ENCODE measurements at places on chromosomes 2 and 18.

- no peak for DNase-seq
These were observed 63.4 kb upstream of the CHRNA1 start for GRCh38 chr2:174827371-174828369.

GRCh38 chr2:9494081-9494480 is 19.7 kb downstream of the IAH1 start:
- no peak for DNase-seq

DNA sequence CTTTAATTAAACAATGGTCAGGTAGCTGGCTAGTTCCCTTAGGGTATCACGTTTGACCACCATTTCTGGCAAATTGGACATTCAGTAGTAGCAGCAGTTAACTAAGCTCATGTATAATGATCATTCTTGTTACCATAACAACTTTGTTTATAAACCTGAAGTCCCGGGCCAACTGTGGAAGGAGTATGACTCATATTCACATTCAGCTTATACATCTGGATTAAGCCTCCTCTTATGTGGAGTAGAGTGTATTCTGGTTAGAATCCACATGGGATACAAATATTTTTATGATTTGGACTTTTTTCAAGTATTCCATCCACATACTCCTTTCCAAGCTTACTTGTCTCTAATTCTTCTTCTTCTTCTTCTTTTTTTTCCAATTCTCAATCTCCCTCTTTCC is 70.3 kb upstream of the ZSWIM2 start:
- DNase-seq = peak; percentile 54

DNA sequence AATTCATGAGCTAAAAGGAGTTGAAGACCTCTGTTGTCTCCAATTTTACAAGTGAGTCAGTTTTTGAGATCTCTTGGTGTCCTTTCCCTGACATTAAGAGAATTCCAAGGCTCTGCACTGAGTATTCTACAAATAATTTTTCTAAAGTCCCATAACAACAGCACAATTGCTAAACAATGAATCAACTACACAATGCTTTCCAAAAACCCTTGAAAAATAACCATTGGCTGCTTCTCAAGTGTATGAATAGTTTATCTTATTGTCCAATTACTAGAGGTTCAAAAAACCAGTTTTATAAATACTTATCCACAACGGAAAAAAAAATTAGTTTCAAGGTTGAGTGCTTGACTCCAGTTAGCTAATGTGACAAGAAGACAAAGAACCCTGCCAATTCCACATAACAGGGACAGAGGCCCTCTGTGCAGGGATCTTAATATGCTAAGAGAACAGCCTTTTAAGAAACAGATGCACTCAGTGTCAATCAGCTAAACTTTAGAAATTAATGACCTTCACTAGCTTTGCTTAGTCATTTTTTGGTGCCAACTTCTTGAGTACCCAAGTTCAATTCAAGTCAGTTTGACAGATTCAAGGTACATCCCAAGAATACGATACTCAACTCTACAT is 266.6 kb upstream of the CYP26B1 start:
- no peak for DNase-seq

GRCh38 chr2:64192664-64193105 is 48.5 kb upstream of the PELI1 start:
- DNase-seq = no peak

- peak; percentile 36 for DNase-seq
These were observed 357.9 kb downstream of the THSD7B start for GRCh38 chr2:137123226-137123625.

DNA sequence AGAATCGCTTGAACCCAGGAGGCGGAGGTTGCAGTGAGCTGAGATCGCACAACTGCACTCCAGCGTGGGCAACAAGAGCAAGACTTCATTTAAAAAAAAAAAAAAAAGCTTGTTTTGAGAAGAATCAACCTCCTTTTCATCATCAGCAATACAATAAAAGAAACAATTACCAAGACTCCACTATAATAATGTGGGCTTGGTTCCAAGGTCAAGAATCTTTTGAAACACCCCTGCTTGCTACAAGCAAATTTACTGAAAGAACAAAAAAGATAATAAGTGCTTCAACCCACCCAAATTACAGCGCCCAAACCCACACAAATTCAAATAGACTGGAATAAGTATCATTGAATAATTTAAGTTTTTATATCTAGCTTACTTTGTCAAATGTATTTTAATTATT is 33.6 kb upstream of the MAPRE3 start:
- DNase-seq = no peak

- no peak for DNase-seq
These were observed 181.2 kb downstream of the THADA start for GRCh38 chr2:43414586-43415135.

DNA sequence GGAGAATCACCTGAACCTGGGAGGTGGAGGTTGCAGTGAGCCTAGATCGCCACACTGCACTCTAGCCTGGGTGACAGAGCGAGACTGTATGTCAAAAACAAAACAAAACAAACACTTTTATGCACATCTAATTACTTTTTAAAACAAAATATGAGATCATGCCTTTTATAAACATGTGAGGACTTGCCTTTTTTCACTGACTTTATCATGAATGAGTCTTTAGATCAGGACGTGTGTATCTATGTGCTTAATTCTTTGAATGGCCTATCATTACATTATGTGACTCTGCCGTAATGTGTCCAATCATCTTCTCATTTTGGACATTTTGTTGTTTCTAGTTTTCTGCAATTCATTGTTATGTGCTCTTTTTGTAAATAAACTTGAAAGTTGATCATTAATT is 58.7 kb downstream of the FAM117B start:
- no peak for DNase-seq

DNA sequence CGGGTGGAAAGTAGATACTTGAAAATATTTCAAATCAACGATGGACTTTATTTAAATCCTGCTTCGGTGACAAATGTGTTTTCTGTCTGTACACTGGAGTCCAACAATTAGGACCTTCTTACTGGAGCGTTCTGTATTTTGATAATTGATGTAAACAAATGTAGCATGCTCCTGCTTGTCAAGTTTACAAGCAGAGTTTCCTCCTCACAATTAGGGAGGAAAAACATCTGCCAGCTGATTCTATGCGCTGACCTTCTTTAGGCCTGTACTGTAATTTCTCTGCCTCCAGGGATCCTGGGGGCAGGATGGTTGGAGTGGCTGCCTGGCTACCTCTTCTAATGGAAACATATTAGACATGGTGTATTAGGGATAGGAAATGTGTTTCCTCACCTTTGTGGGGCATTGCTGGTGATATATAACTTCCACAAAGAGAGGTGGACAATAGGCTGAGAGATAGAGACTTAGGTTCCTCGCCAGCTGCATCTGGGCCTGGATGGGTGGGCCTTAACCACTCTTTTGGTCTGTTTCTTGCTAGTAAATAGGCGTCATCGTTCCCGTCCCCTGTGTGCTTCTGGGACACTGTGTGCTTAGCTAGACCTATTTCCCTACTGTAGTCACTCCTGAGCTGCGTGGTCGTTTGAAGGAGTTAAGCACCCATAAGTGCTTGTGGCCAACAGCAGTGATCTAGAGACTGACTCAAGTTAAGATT is 19.3 kb downstream of the GATA6 start:
- DNase-seq = no peak

- DNase-seq = no peak
These were observed 207.1 kb upstream of the SLC14A2 start for GRCh38 chr18:45408218-45408617.

DNA sequence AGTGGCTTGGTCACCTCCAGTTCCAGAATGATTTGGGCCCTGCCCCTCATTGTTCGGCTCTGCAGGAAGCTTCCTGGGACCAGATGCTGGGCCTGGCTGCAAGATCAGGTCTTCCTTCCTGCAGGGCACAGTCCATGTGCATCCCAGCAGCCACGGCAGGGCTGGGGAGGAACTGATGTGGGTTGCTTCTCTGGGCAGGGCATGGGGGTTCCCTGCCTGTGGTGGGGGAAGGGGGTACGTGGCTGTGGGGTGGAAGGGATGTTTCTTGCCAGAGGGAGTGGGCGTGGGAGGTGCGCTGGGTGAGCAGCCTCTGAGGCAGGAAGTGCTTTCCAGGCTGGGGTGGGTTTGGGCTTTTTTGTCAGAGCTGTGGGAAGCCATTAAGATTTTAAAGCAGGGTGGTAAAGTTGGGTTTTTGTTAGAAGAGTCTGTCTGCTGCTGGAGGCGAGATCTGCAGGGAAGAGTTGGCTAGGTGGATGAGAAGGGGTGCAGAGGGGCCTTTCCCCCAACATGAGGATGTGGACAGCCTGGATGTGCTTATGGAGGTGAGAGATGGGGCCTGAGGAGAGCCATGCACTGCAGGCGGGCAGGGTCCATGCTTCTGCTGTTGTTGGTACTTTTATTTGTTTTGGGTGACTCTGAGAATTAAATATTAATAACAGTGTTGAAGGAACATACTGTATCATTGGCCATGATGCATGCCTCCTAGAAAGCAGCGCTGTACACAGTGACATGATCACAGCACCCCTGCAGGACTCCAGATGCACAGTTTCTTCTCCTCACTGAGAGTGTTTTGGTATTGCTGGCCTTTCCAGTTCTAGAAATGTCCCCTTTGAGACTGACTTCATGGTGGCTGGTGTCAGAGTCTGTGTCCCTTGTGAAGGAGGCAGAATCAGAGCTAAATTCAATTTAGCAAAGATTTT is 45.3 kb downstream of the DGKD start:
- DNase-seq = no peak

- no peak for DNase-seq
These were observed 31.6 kb upstream of the MREG start for GRCh38 chr2:216044883-216045486.

DNA sequence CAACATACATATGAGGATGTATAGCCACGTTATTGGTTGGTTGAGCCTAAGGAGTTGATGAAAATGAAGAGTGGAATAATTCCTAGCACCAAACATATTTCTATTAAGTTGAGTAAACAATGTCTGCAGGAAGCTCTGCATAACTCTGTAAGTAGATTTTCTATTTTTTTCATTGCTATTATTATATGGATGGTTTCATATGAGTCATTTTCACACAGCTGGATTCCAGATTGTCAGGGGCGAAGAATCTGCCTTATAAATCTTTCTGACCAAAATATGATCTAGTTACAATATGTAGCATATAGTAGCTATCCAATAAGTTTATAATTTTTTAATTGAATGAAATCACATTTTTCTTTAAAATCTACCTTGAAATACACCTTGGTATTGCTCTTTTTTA is 468.0 kb upstream of the PKDCC start:
- no peak for DNase-seq

DNA sequence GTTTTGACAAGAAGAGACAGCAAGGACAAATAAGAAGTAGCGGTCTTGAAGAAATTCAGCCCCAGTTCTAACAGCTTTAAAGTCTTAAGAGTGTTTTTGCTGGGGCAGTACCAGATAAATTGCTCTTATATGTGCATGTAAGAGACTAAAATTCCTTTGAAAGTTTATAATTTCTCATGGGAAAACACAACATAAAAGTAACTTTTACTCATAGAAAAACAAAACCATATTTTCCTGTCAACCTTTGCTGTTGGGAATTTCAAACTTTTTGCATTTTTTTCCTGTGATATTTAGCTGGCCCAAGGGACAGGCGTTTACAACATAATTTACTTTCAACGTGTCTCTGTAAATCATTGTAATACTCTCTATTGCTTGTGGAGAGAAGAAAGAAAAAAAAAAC is 767.8 kb upstream of the ZEB2 start:
- no peak for DNase-seq

- no peak for DNase-seq
These were observed 11.2 kb upstream of the NABP1 start for GRCh38 chr2:191666732-191667131.

DNA sequence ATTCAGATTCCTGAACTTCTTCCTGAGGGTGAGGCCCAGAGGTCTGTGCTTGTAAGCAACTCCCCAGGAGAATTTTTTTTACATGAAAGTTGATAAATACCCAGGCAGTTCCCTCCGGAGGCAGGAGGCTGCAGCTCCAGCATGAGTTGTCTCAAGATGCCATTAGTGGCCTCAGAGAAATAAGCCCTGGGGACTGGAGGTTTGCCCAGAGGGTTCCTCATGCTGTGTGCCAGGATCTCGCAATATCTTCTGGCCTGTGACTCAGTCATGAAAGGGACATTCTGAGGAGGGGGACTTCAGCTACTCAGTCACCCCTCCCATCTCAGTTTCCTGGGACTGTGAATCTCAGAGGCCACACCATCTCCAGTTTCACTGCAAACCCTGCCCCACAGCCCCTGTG is 49.9 kb downstream of the LYPD1 start:
- DNase-seq = no peak

- DNase-seq = no peak
These were observed 51.4 kb downstream of the BCL2 start for GRCh38 chr18:63267975-63268721.

DNA sequence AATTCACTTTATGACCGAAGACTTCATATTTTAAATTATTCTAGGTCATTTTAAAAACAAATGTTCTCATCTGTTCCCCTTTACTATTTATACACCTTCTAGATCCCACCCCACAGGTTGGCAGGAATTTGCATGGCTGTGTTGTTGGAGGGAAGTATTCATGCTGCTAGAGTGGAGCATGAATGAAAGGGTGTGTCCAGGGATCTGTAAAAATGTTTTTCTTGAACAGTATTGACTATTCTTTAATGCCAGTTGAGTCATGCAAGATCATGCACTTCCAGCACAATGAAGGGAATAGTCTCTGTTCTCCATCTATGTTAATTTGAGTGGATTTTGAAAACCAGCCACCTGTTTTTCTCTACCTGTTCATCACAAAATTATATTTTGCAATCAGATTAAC is 52.0 kb upstream of the COL3A1 start:
- no peak for DNase-seq

DNA sequence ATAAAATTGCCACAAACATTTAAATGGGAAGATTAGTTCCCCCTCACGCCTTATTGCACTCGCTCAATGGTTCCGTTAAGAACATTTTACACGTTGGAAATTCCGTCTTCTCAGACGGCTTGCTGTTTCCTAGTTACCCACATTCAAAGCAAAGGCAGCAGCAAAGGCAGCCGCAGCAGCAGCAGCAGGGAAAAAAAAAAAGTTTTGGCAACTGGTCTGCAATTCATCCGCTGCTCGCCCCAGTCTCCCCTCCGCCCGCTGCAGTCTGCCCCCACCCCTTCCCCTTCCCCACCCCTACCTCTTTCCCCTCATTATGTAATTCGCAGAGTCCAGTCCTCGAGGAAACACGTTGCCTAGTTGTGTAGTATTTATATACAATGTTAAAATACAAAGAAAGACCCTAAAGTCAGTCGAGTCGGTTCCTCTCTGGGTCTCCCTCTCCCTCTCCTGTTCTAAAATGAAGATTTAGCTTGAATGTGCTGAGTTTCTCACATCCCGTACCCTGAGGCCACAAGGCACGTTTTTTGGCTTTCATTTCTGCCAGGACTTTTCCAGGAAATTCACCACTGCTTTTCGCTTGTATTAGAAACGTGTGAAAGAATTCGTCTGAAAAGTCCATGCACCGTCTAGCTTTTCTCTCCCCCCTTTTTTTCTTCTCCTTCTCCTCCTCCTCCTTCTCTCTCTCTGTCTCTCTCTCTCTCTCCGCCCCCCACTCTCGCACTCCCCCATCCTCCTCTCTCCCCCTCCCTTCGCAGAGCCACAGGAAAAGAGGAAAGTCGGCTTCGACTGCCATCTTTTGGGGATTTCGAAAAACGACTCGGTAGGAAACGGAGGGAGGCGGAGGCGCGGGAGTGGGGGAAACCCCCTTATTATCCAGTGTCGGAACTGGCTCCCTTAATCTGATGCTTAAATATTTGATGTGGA is 140.0 kb downstream of the MEIS1 start:
- no peak for DNase-seq
